ENCODE measurements at places on chromosomes 6 and 20.

DNA sequence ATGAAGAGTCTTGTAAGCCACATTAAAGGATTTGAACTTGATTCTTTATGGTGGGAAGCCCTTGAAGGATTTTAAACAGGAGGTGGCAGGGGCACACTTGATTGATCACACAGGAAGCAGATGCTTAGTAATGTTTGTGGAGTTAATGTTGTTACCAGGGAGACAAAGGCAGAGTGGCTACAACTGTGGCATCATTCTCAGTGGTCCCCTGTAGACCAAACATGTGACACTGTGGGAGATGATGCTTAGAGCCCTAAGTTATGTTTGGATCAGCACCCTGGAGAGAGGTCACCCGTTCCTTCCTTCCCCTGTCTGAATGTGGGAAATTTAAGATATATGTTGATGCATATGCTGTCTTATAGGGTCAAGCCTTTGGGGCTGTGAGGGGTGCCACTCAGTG is 53.2 kb downstream of the EIF2S2 start:
- DNase-seq, result no peak

DNA sequence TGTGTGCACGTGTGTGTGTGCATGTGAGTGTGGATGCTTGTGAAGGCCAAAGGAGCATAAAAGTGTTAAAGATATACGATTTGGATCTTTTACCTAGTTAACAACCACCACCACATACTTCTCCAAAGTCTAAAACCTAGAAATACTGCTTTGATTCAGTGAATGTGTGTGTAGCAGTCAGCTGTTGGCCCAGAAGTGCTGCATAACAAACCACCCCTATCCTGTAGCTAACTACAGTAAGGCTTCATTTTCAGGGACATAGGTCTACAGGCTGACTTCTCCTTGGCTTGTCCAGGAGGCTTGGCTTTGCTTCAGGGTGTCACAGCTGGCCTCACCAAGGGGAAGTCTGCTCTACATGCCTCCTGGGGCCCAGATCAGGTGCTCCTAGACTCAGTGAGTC is 2.4 kb upstream of the CST8 start:
- no peak for DNase-seq

GRCh38 chr6:24933868-24934401 is 1.8 kb downstream of the RIPOR2 start:
- DNase-seq, result no peak

DNA sequence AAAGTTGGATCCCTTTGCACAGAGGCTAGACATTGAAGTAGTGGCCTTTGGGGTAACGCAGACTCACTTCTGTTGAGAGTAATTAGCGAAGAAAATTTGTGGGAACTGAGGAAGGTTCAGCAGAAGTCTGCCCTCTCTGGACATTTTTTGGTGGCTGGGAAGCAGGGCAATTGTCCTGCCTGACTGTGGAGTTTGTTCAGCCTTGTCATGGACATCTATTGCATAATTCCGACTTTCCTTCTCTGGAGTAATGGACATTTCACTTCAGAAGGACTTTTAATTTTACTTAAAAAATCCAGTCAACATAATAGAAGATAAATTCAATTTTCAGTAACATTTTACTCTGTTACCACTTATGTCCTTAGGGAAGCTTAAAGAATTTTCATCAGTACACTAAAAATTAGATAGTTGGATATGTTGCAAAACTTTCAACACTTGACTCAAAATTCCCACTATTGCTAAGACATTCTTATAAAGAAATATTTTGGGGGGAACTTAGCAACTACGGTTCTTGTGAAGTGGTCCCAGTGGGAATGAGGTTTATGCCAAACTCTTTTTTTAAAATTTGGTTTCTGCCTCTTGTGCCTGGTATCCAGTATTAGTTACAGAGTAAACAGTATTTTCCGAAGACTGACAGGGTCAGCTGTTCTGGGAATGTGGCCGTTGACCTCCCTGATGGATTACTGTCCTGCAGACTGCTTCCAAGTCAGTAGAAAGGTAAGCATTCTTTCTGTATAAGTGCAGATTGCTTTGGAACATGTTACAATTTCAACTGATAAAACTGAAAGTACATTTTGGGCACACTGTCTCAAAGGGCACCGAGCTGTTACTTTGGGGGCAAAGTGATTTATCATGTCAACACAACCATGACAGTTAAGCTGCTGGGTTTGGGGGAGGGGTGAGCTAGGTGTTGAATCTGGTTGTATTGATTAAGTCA is 100.6 kb upstream of the MLIP start:
- DNase-seq, result no peak

- DNase-seq, result peak; percentile 86
Measured at GRCh38 chr20:49906101-49906604, 9.2 kb downstream of the SPATA2 start.

All from RWPE2 (cell line).